ENCODE measurements at places on chromosomes 12 and 14.

DNA sequence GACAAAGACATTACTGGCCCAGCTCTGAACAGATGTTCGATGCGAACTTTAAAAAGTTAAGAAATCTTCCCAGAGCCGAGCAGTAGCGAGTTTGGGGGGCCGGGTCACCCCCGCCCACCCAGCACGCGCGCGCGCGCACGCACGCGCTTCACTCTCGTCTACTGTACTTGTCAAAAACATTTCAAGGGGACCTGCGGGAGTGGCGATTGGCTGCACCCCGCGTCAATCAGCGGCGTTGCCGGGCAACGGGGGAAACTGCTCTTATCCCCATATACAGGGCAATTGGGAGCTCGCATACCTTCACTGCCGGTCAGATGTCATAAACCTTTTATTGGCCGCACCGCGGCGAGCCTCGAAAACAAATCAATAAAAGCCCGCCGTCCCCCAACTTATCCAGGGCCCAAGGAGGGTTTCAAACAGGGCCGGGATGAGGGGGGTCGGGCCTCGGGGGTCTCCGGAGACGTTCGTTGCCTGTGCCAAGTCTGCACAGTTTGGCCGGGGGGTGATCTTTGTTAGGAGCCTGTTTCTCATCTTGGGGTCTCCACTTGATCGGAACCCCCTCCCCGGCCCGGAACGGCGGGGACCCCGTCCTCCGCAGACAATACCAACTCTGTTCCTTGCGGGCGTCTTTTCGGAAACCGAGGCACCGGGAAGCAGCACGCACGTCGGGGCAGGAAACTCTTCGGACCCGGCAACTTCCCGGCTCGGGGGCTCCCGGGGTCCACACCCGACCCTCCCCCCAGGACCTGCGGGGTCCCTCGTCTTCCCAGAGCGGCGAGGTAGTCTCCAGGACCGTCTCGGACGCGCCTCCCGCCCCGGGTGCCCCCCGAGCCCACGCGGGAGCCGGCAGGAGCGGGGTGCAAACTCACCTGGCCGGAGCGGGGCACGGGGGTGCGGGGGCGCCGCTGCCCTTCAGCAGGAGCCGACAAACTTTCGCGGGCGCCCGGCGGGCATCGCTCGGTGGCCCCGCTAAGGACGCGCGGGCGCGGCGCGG is 734 bp downstream of the FOXN3 start:
- peak; percentile 98 for DNase-seq

DNA sequence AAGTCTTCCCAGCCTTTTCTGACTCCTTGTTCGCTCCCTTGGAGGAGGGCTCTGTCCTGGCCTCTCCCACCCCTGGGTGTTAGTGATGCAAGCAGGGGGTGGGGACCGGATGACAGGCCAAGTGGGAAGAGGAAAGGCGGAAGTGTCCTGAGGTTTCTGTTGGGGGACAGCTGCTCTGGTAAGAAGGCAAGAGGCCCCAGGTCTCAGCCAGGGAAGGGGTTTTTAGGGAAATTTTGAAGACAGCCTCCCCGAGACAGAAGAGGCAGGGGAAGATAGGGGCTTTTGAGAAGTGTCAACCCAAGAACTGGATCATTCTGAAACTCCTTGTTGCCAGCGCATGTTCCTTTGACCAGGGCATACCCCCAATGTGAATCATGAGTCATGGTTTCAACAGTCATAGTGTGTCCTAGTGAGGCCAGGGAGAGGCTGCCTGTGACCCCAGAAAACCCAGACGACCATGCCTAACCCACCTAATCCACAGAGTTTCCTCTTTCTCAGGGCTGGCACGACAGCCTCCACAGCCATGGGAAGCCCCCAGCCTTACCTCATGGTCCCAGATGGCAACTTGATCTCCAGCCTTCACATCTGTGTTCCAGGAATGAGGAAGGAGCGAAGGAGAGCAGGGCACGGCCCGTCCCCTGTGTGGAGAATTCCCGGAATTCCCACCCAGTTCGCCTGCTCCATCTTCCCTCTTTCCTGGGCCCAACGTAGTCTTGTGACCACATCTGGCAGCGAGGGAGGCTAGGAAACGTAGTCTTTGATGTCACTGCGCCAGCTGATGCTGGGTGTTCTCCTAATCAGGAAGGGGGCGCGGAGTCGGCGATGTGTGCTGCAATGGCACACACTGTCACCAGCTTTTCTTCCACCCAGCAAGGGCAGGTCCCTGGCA is 4.9 kb upstream of the GPR132 start:
- DNase-seq, result no peak

DNA sequence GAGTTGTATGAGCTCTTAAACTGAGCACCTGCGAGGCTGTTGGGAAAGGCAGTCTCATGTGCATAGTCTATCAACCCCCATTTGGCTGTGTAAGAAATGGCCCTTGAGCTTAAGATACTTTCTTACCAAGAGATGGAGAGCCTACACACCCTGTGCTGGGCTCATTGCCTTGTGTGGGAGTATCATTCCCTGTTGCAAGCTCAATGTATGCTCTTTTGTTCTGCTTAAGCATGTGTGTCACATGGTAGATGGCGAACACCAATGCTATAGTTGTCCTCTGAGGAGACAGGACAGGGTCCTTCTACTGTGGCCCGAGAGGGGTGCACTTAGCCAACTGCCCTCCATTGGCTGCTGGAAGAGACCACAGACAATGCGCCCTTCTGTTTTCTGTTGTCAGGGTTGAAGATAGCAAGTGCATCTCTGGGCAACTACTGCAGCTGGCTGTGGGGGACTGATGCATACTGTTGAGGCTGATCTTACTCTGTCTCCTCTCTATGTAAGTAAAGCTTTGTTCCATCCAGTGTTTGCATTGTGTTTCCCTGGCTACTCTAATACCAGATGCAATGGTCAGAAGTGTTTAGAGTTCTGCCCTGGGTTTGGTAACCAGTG is 79.5 kb downstream of the PTPRB start:
- DNase-seq, result no peak

- DNase-seq, result no peak
Measured at GRCh38 chr14:100904307-100905087, 975 bp upstream of the RTL1 start.

DNA sequence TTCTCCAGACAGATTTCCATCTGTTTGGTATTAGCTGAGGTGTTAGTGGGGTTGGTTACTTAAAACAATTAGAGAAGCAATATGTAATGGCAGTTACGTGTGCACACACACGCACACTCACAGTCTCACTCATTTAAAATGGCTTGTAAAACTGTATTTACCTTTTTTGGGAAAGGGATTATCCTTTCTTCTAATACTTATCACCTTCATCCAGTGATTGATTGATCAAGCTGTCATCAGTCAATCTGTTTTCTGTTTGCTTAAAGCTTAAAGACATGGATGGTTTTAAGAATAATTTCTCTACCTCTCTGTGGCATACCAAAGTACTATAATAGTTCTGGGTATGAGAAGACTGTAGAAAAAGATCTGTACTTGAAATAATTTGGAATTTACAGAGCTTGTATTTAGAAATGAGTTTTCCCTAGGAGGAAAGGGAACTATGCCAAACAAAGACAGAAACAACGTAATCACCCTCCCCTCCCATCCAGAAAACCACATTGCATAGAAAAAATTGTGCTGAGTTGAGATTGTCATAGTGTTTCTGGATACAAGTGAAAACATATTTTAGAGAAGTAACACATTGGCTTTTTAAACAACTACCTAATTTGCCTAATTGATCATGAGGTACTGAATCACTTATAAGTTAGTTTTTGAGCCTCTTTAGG is 455.8 kb downstream of the PCNX1 start:
- no peak for DNase-seq

DNA sequence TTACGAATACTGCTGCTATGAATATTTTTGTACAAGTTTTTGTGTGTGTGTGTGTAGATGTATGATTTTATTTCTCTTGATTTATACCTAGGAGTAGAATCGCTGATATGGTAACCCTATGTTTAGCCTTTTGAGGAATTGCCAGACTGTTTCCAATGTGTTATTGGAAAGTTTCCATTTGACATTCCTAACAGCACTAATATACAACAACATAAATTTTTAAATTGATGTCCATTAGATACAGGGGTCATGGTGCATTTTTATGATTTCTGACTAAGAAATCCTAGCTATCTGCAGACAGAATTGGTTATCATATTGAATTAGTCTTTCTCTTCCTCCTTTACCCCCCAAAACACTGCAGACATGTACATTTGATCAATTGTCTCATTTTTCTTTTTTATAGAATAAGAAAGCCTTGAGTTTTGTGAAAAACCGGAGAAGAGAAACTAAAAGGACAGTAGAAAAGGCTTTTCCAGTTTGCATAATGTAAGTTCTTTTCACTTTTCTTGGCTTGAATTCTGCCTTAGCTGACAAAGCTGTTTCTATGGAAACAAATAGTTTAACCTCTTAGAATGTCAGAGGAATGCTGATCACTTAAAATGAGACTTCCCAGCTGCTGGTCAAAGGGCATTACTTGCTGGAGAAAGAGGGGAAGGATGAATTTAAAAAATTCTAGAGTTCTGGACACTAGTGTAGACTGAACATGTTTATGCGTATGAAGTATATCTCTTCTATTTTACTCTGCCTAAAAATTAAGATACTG is 28.2 kb downstream of the PALS1 start:
- no peak for DNase-seq

- no peak for DNase-seq
Measured at GRCh38 chr14:60183741-60184140, 18.5 kb upstream of the DHRS7 start.

DNA sequence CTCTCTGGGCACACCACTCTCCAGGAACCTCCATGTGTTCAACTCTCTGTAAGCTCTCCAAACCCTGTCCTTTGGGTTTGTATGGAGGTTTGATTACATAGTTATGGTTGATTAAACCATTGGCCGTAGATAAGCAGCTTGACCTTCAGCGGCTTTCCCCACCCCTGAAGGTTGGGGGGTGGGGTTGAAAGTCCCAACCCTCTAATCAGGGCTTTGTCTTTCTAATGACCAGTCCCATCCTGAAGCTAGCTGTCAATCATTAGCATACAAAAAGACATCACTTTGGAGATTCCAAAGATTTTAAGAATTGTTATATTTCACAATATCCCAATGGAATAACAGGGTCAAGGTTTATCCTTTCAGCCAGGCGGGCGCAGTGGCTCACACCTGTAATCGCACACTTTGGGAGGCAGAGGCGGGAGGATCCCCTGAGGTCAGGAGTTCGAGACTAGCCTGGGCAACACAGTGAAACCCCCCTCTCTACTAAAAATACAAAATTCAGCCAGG is 8.4 kb downstream of the FAM186A start:
- DNase-seq, result no peak

DNA sequence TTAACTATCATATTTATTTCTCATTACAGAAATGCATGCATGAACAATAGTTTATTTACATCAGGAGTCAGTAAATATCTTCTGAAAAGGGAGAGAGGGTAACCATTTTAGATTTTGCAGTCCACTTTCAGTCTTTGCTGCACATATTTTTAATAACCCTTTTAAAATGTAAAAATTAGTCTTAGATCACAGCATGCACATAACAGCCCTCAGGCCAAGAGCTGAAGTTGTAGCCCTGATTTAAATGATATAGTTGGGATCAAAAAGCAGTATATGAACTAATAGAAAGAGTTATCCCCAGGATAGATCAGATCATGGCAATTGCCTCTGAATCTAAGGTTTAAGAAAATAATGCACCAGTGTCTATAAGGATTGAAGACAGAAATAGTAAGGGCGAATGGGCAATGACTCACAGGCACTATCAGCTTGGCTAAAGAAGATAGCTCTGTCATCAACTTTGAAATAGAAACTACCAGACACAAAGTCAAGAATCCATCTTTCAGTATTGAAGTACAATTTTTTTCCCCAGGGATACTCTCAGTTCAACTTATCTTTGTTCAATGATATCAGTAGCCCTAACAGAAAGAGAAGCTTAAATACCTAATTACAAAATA is 13.1 kb upstream of the CLEC7A start:
- DNase-seq, result no peak

DNA sequence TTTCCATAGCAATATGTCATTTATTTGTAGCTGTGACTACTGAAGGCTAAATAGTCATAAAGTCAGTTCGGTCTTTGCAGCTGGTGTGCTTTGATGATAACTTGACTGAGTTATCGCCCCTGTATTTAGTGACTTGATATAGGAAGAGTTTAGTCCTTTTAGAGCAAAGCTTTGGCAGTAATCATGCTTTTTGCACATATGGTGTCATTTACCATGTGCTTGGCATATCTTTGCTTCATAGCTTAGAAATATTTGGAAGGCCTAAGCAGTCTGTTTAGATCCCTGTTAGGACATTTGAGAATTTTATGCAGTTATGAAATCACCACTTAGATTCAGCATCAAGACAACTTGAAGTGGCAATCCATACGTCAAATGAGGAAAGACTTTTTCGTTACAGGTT is 31.6 kb downstream of the POLR3B start:
- no peak for DNase-seq

DNA sequence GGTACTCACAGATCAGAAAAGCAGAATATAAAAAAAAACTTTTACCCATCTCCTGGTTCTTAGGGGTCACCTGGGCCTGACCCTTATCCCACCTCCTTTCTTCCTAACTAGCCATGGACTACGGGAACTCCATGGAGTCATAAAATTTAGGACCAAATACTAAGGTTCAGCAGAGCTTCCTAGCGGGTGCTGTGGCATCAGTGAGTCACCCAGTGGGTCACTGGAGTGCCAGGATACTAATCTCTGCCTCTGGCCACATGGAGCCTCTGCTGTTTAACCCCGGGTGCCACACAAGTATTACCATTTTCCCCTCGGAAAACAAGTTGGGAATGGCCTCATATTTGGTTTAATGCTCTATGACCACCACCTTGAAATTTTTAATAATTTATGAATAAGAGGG is 6.9 kb downstream of the ZBTB39 start:
- no peak for DNase-seq

- no peak for DNase-seq
Measured at GRCh38 chr12:12445882-12446181, 89.0 kb downstream of the BORCS5 start.

DNA sequence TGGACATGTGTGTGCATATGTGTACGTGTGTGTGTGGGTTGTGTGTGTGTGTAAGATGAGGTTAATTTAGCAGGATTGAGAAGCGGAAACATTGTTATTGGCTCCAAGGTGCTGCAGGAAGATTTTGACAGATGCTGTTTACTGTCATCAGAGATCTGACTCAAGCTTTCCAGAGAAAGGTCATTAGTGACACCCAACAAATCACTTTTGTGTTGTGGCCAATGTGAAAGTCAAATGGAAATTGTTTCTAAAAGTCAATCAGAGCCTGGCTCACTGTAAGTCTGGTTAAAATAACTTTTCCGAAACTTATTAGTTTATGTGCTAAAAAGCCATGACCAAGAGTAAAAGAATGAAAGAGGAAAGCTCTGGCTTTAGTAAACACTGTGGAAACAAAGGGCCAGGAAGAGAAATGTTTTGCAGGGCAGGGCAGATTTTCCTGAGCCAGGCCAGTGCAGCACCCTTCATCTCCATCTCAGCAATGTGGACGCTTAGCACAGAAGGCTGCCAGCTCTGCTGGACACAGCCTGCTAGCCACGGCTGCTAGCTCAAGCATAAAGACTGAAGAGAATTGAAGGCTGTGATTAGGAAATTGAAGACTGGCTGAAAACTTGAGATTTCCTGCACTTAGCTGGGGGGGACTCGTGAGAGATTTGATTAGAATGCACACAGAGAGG is 235.8 kb downstream of the NEDD1 start:
- no peak for DNase-seq

DNA sequence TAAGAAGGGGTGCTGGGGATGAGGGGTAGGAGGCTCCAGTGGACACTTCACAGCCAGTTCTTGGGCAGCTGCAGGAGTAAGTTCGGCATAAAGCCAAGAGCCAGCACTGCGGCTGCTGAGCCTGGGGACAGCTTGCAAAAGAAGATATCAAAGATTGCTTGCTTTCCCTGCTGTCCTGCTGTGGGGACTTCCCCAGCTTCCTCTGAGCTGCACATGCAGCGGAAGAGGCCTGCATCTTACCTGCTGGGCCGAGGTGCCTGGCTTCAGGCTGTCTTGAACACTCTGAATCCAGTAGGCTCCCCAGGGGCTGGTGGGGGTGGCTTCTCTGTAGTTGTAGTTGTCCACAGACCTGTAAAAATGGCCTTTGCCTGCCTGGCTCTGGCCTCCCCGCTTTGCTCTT is 1.3 kb downstream of the CHGA start:
- DNase-seq, result no peak
